Stimulated activated CD4-positive, alpha-beta T cell treated with anti-CD3 and anti-CD28 coated beads, Interleukin-1b, Interleukin-23, amount 100 ng/mL, for 1 hour (primary cell): ENCODE measurements at places on chromosomes 7 and 10.

GRCh38 chr10:59633063-59633462, 76.6 kb downstream of the SLC16A9 start:
- DNase-seq, result no peak

DNA sequence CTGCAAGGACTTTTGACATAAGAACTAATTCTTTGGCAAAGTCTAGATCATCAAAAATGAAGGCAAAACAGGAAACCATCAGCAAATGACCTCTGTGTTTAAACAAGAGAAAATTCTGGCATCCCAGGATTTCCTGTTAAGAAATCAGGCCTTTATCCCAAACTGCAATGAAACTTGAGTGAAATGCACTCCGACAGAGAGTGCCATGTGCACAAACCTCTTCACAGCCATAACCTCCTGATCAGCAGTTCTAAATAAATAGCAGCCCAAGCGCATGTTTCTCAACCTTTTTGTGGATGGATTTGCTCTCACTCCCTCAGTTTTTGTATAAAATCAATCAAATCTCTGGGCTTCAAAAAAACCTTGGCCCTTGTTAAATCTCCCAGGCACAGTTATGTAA, 107.7 kb upstream of the EEPD1 start:
- no peak for DNase-seq

- DNase-seq, result no peak
Measured at GRCh38 chr10:33841678-33842077, 507.2 kb upstream of the NRP1 start.

DNA sequence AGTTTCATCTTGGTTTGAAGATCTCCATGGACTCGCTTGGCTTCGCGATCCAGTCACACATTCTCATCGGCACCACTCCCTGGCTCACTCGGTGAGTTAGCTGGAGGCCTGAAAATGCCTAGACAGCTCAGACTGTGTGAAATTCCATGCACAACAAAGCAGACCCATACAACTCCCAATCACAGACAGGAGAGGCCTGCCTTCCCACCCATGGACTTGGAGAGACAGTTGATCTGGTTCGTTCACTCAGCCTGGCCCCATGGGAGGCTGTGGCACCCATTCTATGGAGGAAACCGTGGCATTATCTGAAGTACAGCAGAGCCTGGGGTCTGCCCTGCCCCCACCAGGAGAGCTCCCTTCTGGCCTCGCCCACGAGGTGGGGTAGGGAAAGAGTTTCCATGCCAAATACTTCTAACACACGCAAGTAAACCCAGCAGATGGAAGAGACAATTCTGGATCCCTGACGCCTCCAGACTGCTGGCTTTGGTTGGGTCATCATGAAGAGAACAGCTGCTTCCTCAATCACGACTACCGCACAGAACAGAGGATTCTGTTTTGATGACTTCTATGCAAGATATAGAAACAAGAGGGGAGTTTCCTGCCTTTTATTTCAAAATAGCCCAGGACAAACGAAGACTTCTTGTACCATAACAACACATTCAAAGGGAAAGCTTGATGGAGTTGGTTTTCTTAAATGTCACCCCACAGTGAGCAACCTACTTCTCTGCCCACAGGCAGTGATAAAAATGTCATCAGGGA, 15.9 kb downstream of the FAM53B start:
- no peak for DNase-seq

DNA sequence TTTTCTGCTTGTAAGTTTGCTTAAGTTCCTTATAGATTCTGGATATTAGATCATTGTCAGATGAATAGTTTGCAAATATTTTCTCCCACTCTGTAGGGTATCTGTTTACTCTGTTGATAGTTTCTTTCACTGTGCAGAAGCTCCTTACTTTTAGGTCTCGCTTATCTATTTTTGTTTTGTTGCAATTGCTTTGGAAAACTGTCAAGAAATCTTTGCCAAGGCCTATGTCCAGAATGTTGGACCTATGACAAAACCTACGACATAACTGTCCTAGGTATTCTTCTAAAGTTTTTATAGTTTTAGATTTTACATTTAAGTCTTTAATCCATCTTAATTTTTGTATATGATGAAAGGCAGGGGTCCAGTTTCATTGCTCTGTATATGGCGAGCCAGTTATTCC, 27.4 kb downstream of the COA1 start:
- DNase-seq, result no peak

GRCh38 chr7:135879233-135879632, 97.9 kb downstream of the MTPN start:
- no peak for DNase-seq

- DNase-seq, result no peak
Measured at GRCh38 chr7:124429923-124430322, 335.7 kb downstream of the GPR37 start.

GRCh38 chr7:37117292-37117691, 331.4 kb downstream of the ELMO1 start:
- DNase-seq, result no peak

GRCh38 chr7:132618271-132618955, 42.1 kb upstream of the PLXNA4 start:
- DNase-seq, result no peak

- no peak for DNase-seq
Measured at GRCh38 chr10:97159646-97160305, 26.0 kb downstream of the SLIT1 start.

DNA sequence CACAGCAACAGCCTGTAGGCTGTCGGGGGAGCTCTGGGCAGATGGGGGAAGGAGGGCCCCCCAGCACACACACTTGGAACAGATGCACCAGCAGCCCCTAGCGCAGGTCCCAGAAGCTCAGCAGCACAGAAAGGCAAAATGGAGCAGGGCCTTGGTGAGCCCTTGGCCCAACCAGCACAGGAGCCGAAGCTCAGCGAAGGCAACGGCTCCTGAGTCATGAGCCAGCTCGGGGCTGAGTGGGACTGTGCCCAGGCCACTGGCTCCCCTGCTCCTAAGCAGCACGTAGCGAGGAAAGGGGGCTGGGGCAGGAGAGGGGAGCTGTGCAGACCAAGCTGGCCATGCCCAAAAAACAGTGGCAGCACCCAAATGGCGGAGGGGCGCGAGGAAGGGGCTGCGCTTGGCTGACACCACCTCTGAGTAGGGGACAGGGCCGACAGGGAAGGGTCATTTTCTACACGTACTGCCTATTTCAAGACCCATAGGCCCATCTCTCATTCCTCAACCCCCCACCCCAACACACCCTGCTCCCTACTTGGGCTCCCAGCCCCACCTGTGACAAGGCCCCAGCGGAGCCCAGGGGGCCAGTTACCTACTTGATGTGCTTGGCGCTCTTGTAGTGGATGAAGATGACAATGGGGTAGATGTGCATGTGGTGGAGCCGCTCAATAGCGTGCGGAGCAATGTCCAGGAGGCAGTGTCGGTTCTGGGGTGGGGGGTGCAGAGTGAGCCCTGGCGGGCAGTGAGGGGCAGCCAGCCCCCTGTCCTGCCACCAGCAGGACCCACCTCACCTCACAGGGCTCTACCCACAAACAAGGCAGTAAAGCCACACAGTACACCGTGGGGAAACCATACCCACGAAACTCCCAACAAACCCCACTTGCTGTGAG, 132.1 kb downstream of the DLG5 start:
- DNase-seq, result no peak

GRCh38 chr7:29196191-29196590, 1.6 kb downstream of the CHN2 start:
- DNase-seq, result no peak

DNA sequence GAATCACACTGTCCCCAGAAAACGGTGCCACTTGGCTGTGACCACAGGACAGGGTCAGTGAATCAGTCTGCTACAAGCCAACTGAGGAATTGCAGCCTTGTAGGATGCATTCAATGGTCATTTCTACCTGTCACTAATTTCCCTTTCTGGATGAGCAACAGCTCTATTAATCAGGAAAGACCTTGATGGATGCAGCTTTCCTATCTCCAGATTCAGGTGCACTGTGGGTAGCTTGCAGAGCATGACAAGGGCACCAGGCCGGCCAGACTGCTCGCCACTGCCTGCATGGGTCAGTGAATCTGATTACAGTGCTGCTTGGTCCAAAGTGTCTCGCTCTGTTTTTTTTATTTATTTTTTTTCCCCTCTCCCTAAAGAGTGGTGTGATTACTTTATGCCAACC, 506.8 kb upstream of the AUTS2 start:
- no peak for DNase-seq

DNA sequence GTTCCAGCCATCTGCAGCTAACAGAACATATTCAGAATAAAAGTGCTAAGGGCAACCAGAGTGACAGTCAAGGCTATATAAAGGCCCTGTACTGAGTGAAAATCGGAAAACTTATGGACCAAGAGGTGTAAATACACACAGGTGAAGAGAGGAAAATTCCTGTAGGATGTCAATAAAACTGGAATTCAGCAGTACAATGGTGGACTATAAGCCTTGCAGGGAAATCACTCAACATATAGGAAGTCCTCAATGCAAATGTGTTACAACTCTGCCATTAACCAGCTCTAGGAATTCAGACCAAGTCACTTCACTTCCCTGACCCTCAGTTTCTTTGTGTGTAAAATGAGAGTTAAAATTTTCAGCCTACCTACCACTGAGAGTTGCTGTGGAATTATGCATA, 7.7 kb downstream of the USP6NL start:
- DNase-seq, result no peak

GRCh38 chr10:69419096-69419743, 2.5 kb upstream of the TACR2 start:
- DNase-seq, result no peak

DNA sequence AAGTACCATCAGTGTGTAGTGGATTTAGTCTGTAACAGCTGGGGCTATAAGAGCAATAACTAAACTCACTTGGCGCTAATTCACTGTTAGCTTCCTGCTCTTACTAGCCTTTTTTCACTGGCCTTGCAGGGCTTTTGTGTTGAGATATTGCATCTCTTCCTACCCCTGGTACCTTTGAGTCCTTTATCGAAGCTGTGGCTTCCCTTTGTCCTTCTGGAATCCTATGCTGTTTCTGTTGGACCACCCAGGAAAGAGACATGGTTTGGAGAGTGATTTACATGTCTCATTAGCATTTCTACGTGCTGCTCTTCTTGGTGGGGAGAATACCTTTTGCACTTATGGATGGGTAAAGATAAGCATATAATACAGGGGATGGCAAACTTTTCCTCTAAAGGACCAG, 103.8 kb downstream of the MLLT10 start:
- no peak for DNase-seq

DNA sequence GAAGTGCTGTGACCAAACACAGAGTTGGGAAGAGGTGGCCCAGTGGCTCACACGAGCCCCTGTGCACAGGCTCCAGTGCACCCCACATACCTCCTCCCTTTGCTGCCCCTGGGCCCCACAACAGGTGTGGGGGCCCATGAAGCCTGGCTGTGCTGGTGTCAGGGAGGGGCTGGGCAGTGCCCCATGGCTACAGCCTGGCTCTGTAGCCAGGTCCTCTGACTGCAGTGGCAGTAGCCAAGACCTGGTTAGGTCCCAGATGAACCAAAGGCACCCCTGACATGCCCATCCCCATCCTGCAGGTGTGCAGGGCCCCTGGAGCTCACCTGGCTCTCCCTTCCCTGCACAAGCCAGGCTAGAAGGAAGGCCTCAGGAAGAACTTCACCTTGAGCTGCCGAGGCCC, 176.3 kb downstream of the GRID1 start:
- DNase-seq, result no peak

- DNase-seq, result no peak
Measured at GRCh38 chr7:38753347-38753746, 122.2 kb upstream of the AMPH start.

GRCh38 chr7:145978769-145979168, 137.8 kb upstream of the CNTNAP2 start:
- no peak for DNase-seq

- no peak for DNase-seq
Measured at GRCh38 chr10:110488332-110488681, 9.4 kb upstream of the DUSP5 start.

DNA sequence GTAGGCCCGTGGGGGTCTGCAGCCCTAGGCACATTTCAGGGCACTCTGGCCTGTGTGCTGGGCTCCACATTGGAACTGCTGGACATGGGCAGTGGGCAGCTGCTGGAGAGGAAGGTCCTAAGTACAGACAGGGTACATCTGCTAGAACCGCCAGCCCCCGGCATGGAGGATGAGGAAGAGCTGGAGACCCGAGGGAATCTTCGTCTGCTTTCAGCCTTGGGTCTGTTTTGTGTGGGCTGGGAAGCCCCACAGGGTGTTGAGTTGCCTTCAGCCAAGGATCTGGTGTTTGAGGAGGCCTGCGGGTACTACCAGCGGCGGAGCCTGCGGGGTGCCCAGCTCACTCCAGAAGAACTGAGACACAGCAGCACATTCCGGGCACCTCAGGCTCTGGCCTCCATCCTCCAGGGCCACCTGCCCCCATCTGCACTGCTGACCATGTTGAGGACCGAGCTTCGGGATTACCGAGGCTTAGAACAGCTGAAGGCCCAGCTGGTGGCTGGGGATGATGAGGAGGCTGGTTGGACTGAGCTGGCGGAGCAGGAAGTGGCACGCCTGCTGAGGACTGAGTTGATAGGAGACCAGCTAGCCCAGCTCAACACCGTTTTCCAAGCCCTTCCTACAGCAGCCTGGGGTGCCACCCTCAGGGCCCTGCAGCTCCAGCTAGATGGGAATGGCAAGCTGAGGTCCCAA, 1.4 kb downstream of the HPS6 start:
- DNase-seq, result no peak

GRCh38 chr10:130109796-130110245, 809 bp downstream of the C10orf143 start:
- DNase-seq, result peak; percentile 54

DNA sequence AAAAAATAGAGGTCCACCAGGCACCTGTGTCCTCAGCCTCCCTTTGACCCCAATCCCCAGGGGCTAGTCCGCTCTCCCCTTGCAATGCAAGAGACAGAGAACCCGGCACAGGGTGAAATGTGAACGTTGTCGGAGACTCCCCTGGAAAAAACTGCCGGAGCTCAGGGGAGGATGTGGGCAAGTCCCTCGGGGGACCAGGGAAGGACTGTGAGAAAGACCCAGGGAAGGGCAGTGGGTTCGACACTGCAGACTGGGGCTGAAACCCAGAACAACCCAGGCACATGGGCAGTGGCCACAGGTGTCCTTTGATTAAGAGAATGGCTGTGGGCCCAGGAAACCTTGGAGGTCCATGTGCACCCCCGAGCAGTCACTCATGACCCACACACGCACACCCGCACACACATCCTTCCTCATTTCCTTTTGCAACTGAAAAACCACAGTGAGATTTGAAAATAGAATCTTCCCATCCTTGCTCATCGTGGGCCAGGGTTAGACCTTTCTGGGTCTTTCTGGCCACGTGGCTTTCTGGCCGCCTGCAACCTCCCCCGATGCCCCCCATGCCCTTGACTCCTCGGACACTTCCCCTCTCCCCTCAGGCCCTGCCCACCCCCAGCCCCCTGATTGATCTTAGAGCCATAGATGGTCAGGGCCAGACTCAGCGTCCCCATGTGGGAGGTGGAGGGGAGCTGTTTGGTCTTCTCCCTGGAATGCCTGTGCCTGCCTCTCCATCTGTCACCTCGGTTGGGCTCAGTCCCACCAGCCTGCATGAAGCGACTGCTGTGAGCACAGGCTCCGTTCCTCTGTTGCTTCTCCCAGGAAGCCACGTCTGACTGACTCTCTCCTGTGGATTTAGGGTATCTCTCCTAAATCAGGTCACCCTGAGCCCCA, 7.9 kb downstream of the LAT2 start:
- no peak for DNase-seq
